ENCODE measurements at places on chromosomes 2 and 18.

- DNase-seq: peak; percentile 68
Measured at GRCh38 chr2:99489063-99489760, 605 bp downstream of the REV1 start.

- DNase-seq: no peak
Measured at GRCh38 chr2:13986119-13986720, 646.3 kb upstream of the LRATD1 start.

GRCh38 chr18:28112056-28112470 lies 64.9 kb downstream of the CDH2 start:
- DNase-seq: no peak

DNA sequence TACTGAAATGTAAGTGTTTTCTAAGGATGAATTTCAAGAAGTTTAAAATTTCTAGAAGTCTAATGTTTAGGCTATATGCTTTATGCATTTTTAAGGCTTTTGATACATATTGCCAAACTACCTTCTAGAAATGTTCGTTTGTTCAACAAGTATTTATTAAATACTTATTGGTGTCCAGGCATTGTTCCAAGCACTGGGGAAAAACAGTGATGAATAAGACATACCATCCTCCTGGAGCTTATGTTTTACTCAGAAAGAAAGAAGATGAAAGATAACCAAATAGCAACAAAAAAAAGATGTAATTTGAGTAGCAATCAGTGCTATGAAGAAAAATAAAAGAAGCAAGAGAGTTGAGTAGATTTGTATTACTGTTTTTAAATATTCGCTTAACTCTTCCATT lies 692.9 kb downstream of the SLC4A3 start:
- DNase-seq: no peak

DNA sequence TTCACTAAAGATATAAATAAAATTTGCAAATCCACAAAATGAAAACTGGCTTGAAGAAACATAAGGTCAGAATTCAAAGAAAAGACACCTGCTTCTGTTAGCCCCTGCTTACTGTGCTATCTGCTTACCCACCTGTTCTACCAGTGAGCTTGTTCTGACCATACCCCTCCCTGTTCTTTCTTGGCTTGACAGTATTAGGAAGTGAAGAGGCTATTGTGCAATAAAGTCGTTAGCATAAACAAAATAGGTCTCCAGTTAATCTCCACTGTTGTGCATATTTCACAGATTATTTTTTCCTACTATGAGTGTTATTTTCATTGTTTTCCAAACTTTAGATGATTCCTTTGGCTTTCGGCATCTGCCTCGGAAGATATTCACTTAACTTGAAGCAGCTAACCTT lies 322.1 kb downstream of the CCDC85A start:
- no peak for DNase-seq

GRCh38 chr2:190755772-190756415 lies 107.0 kb downstream of the NAB1 start:
- DNase-seq: no peak

GRCh38 chr18:72674710-72675109 lies 130.6 kb upstream of the CBLN2 start:
- no peak for DNase-seq

- no peak for DNase-seq
Measured at GRCh38 chr2:135208016-135208415, 155.9 kb downstream of the RAB3GAP1 start.

DNA sequence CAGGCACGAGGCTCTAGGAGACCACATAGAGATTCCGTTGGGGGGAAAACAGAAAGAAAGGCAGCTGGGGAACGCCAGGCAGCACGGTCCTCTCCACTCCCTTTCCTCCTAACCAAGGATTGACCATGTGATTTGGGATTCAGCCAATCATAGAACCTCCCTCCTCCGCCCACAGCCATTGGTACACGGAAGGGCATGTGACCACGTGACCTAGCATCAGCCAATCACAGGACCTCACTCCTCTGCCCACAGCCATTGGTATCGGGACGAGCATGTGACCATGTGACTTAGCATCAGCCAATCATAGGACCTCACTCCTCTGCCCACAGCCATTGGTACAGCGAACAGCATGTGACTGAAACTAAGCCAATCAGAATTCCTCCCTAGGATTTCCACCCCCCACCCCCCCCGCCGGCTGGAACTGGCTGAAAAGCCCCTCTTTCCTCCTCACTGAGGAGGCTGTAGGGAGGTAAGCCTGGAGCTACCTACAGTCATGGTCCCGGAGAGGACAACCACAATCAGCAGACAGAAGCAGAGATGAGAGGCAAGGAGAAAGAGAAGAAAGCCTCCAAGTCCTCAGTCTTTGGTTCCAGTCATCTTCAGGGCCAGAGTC lies 7.6 kb downstream of the SERPINE2 start:
- DNase-seq: no peak

DNA sequence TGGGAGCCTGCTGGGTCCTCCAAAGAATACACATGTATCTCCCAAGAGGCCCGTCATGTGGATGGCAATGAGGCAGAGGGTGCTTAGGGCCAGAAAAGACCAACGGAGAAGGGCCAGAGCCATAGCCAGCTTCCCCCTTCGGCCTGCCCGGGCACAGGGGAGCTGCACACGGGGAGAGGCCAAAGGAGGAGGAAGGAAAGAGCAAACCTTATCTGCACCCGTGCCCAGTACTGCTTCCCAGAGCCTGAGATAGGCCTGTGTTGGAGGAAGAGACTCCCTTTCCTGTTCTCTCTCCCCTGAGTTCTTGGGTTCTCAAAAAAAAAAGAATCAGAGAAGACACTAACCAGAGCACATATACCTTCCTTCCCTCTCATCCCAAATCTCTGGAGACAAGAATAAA lies 250.3 kb downstream of the ANAPC1 start:
- DNase-seq: no peak

GRCh38 chr18:8908792-8909510 lies 193.5 kb upstream of the NDUFV2 start:
- no peak for DNase-seq

GRCh38 chr18:25727281-25727985 lies 363.0 kb downstream of the SS18 start:
- DNase-seq: no peak

DNA sequence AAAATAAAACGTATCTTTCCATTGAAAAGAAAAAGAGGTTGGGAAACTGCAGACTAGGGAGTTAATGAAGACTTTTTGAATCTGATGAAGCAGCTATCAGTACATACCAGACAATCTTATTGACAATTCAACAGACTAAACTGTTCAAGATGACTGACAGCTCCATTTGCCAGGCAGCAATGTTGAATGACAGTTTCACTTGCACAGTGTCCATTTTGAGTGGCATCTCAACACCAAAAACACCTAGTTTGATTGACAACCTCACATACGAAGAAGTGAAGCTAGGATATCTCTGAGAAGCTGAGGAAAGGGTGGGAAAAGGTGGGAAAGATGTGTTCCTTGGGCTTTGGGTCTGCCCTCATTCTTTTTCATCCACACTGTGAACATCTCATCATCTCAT lies 315.0 kb upstream of the SYT4 start:
- no peak for DNase-seq

DNA sequence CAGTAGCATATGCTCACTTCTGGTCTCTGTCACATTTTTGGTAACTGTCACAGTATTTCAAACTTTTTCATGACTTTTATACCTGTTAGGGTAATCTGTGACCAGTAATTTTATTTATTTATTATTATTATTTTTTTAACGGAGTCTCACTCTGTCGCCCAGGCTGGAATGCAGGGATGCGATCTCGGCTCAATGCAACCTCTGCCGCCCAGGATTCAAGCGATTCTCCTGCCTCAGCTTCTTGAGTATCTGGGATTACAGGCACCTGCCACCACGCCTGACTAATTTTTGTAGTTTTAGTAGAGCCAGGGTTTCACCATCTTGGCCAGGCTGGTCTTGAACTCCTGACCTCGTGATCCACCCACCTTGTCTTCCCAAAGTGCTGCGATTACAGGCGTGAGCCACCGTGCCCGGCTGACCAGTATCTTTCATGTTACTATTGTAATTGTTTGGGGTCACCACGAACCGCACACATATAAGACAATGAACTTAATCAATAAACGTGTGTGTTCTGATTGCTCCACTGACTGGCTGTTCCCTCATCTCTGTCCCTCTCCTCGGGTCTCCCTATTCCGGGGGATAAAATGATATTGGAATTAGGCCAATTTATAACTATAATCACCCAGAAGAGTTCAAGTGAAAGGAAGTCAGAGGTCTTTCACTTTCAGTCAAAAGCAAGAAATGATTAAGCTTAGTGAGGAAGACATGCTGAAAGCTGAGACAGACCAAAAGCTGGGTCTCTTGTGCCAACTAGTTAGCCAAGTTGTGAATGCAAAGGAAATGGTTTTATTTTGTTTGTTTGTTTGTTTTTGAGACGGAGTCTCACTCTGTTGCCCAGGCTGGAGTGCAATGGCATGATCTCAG lies 22.9 kb downstream of the TGIF1 start:
- DNase-seq: no peak

GRCh38 chr2:13414897-13415296 lies 698.2 kb downstream of the TRIB2 start:
- no peak for DNase-seq

DNA sequence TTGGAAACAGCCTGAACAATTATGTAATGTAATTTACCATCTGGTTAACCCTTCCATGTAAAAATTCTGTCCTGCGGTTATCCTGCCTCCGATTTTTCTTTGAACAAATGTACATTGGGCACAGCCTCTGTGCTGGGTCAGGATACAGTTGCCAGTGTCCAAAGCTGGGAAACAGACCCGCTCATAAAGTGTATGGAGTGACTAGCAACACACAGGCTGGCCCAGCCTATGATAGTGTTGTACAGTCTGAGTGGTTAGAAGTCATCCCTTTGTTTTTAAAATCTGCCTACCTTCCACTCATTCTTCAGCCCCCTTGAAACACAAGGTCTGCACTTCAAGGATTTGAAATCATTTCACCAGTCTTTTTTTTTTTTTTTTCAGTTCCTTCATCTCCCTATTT lies 50.1 kb downstream of the FEZ2 start:
- peak; percentile 28 for DNase-seq

DNA sequence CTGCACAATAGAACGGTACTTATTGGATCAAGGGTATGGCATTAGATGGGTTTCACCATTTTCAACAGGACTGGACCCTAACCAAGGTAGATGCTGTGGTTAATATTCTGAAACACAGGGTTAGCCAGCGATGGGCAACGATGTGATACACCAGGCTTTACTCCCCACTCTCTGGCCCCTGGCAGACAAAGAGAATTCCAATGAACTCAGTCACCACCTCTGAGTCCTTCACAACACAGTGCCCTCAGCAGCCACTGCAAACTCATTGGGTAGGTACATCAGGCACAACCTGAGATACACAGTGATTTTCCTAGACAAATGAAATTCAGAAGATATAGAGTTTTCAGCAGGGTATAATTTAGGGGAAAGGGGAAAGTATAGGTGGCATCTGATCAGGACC lies 634.5 kb downstream of the ZEB2 start:
- DNase-seq: no peak

DNA sequence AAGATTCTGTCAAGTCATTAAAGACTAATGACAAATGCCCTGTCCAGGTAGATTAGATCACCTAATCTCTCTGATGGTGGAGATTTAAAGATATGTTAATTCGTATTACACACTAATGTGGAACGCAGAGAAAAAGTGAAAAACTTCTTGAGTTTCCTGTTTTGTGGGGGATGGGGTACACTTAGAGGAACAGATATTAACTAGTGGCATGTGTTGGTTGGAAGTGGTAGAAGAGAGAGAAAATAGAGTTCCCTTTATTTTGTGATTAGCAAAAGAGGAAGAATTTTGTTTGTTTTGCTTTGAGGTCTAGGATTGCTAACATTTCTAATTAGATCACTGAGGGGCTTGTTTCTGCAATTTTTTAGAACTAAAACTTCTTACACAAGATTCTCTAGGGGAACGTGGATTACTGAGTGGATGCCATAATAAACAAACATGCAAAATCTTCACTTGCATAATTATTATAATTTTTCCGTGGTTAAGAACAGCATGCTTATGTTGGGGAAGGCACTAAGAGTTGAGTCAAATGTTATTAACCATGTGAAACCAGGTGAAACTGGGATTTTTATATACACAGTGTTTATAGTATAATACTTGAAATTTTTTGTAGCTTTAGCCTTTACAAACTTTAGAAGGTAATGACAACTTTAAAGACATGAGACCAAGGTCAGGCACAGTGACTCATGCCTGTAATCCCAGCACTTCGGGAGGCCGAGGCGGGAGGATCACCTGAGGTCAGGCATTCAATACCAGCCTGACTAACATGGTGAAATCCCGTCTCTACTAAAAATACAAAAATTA lies 97.4 kb upstream of the STK17B start:
- DNase-seq: no peak

DNA sequence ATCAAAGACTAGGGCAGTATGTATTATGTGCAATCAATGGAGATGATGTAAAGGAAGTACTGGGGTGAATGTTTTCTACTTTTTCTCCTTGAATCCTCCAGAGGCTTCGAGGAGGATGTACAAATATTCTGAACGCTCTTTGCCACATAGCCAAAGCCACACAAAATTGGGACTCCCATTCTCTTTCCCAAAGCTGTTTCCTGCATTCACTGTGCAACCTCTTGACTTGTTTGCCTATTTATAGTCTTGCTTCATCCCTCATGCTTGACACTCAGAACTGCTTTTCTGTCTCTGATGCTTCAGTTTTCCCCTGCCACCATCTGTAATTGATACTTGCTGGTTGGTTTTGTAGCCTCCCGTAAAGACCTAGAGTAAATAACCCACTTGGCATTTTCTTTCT lies 208.2 kb upstream of the RBMS1 start:
- DNase-seq: no peak

DNA sequence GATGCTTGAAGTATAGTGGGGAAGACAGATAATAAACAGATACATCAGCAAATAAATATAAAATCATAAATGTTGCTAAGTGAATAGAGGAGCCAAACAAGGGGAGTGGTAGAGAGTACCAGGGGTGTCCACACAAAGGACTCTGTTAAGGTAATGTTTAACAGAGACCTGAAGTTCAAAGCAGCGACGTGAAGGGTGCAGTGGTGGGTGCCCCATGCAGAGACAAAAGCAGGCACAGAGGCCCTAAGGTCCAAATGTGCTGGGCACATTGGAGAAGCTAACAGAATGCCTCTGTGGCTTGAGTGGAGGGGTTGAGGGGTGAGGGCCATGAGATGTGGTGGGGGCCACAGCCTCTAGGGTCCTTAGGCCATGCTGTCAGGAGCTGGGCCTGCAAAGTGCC lies 109.1 kb downstream of the POLE4 start:
- no peak for DNase-seq

GRCh38 chr18:45071956-45072355 lies 391.3 kb downstream of the SETBP1 start:
- DNase-seq: no peak

DNA sequence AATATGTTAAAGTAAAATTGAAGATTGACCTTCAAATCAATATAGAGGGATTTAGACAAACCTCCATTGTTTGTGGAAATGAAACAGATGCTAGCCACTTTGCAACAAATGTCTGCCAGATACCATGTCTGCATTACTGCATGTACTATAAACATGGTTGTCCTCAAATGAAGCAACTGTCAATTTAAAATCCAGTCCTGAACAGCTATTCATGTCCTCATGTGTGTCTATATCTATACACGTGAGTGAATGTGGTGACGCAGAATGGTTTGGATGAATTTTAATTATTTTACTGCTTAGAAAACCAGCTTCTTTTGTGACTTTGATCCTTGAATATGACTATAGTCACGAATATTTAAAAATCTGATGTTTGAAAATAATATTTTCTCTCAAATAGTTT lies 71.5 kb downstream of the NYAP2 start:
- DNase-seq: no peak

All from RKO (cell line).